Right lobe of liver (tissue), 6 donors: ENCODE measurements at places on chromosomes 5 and 9. TPM values are rescaled to one million over a fixed set of nuclear protein-coding genes. Genes with fewer than 3 reads are reported as not detected.
A peak's percentile ranks its signal among the peaks of the same experiment; 100 is the strongest.

Gene PCDHA1
- total RNA-seq, result not detected

Gene TEX48
- not detected for total RNA-seq

DNA sequence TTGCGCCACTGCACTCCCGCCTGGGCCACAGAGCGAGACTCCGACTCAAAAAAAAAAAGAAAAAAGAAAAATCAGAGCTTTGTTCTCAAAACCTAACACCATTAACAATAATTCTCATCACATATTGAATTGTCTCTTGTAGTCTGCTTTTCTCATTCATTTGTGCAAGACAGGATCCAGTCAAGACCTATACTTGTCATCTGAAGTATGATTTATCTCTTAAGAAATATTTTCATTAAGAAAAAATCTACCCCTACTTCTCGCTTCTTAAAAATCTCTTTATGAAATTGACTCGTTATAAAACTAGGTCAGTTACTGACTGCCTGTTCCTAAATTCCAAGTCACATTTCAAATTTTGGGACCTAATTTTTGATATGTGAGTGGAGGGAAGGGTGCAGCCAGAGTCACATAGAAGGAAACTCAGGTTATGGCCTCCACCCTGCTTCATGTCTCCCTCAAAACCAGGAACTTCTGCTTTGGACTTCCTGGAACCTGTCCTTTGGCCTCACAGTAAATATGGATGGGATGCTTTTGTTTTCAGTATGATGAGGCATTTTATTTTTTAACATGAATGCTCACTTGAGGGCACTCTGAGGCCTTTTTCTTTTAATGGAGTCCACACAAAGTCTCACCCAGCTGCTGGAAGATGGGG, 18.9 kb downstream of the ZNF169 start:
- DNase-seq, result no peak

DNA sequence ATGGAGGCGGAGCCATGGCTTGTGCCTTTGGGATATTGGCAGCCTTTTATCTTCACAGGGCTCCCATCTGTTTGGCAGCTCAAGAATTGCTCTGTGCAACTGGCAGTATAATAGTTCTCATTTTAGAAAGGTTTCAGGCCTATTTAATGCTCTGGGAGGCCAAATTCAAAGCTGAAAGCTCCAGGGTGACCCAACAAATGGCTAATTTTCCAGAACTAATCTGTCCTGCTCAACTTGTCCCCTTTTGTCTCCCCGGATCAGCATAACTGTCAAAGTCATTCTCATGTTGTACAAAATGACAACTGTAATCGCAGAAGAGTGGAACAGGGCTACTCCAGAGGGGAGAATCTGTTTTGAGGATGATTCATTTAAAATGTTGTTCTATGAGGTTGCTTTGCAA, 52.6 kb upstream of the CXCL14 start:
- no peak for DNase-seq

DNA sequence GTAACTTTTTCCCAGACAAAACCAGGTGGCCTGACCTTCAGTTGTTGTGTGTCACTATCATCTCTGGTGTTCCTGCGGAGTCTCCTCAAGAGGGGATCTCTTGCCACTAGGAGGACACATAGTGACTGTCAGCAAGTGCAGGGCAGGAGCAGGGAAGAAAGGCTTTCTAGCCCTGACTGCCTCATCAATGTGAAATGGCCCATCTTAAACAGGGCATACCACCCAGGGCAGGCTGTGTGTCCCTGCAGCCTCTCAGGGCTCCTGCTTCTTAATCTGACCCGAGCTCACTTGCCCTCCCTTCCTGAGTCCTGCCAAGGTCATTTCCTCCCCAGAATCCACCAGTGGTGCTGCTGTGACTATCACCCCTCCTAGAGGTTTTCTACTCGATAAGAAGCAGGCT, 57.4 kb upstream of the SIMC1 start:
- DNase-seq, result no peak

Gene PLPP7
- total RNA-seq, result 0.43 TPM

GRCh38 chr5:174282391-174282790, 236.9 kb downstream of the NSG2 start:
- no peak for DNase-seq

DNA sequence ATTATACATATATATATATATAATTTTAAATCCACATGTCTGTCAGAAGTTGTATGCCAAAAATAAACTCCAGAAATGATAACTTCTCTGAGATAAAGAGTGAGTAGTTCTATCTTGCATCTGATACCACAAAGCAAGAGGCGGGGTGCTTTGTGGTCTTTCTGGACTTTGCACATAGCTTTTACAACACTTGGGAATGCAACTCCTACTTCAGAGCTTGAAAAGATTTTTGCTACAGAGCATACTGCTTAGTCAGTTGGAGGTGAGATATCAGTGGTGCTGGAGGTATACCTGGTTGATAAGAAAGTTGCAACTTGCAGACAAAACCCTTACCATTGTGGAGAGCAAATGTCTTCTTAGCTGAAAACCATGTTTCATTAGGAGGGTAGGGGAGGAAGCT, 1384.5 kb upstream of the NUDT12 start:
- DNase-seq, result no peak

DNA sequence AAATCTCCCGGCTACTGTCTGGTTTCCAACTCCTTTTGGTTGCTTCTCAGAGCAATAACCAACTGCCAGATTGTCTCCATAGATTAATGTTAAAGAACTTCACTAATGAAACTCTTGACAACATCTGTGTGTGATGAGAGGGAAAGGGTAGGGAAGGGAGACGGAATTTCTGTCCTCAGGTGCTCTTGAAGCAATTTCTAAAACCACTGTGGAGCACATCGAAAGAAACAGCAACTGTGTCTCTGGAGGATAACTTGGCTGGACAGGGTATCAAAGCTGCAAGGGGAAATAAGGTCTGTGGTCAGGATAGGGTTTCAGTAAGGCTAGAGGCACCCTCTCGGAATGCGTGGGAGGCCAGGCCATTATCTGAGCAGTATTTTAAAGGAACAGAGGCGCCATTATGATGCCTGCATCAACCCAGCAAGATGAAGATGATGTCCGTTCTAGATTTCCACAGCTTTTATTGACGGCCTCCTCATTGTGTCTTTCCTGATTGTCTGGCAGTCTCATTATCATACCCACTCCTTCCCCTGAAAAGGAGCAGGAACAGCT, 76.6 kb downstream of the RORB start:
- no peak for DNase-seq

GRCh38 chr5:133261993-133262392, 210.2 kb downstream of the HSPA4 start:
- DNase-seq, result no peak

- DNase-seq, result no peak
Observed at GRCh38 chr5:68419637-68420452, 204.3 kb downstream of the PIK3R1 start.

- DNase-seq, result no peak
Observed at GRCh38 chr5:104237586-104237985, 675.0 kb upstream of the NUDT12 start.

GRCh38 chr9:129406278-129407225, 214.3 kb downstream of the C9orf50 start:
- no peak for DNase-seq

DNA sequence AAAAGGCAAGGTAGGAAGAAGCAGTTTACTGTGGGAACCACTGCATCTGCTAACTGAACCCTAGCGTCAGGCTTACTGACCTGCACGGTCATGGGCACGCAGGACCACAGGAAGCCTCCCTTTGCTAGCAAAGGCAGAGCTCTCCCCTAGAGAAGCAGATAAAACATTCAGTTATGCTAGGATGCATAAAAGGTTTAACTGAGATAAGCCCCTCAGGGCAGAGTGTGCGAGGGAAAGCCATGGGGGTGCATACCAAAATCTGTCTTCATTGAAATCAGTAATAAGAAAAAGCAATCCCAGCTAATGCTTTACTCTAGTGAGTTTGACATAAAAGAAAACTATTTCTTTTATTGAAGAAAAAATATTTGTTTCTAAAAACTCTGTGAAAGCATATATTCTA, 2403.7 kb upstream of the C9orf72 start:
- no peak for DNase-seq

- no peak for DNase-seq
Observed at GRCh38 chr9:137630679-137631078, 11.9 kb downstream of the EHMT1 start.

- peak; percentile 53 for DNase-seq
Observed at GRCh38 chr9:109843641-109844040, 63.6 kb downstream of the PALM2AKAP2 start.

DNA sequence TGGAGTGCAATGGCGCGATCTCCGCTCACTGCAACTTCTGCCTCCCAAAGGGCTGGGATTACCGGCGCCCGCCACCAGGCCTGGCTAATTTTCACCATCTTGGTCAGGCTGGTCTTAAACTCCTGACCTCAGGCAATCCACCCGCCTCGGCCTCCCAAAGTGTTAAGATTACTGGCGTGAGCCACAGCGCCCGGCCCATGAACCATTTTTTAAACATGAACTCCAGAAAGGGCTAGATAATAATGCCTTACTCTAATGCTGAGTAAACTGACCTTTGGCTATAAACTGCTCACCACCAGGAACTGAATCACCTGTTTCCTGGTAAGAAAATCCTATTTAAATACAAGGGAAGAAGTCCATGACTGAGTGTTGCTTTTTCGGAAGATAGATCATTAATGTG, 23.2 kb upstream of the DAB2 start:
- DNase-seq, result no peak

Gene INSL6
- not detected for total RNA-seq

GRCh38 chr5:154541553-154541952, 63.5 kb upstream of the HAND1 start:
- no peak for DNase-seq

DNA sequence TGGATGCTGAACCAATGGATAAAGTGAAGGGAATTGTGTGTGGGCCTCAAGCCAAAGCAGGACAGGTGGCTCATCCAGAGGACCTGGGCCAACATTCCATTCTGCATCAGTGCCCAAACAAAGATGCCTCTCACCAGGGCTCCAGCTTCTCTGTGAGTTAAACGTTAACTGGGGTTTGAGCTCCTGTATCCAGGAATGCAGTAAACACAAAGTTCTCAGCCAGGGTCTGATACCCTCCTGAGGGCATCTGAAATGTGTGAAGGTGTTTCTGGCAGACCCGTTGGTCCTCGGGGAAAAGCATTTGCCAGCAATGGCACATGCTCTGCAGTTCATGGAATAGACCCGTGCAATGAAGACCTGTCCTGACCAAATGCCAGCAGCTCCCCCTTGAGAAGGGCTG, 33.9 kb upstream of the AOPEP start:
- peak; percentile 61 for DNase-seq

GRCh38 chr5:17425385-17426070, 72.5 kb upstream of the TAF11L2 start:
- DNase-seq, result no peak

Gene TXNDC8
- not detected for total RNA-seq

Gene ZNF366
- 0.81 TPM for total RNA-seq

DNA sequence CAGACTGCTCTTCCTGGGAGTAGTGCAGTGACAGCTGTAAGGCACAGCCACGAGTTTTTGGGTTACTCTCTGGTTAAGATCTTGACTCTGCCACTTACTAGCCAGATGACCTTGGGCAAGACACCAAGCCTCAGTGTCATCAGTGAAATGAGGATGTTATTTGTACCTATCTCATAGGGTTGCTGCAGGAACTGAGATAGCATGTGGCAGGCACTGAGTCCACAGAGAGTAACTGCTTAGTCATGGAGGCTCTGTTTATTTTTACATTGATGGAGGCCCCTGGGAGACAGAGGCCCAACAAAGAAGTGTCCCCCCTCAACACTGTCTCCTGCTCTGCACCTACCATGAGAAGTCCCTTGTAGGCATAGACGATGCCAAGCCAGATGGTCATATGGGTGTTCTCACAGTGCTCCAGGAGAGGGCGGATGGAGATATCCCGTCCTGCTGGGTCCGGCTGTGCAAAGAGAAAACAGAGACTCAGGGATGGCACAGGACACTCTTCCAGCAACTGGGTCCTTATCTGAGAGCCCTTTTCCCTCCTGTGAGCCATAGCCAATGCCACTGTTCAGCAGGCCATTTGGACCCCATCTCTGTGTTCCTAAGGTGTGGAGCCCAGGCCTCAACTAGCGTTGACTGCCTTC, 55.4 kb upstream of the TBC1D2 start:
- no peak for DNase-seq

DNA sequence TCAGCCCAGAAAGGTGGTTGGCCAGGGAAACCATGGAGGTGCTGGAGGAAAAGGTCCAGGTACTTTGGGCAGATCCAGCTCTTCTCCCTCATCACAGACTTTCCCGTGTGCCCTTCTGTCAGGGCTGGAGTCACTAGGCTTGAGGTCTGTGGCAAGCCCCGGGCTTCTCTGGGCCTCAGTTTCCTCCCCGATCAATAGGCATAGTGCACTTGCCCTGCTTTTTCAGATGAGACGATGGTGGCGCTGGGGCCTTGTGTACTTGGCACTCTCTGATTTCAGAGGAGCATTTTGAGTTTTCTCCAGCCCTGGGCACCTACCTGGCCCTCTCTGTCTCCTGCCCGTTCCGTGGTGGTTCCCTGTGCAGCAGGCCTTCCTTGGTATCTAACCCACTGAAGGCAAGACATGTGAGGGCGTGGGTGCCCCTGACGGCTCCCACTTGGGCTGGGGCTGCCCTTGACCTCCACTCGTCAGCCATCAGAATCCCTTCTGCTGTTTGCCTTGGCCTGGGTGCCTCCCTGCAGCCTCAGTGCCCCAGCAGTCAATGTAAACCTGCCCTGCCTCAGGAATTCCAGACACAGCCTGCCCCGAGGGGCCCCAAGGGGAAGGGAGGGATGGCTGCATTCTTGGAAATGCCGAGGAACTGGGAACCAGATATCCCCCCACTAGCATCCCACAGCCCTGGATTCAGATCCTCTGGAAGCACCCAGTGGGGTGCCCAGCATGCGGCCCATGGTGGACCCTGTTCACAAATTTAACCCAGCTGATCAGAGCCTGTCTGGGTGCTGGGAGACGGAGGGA, 66.3 kb upstream of the COL5A1 start:
- no peak for DNase-seq

DNA sequence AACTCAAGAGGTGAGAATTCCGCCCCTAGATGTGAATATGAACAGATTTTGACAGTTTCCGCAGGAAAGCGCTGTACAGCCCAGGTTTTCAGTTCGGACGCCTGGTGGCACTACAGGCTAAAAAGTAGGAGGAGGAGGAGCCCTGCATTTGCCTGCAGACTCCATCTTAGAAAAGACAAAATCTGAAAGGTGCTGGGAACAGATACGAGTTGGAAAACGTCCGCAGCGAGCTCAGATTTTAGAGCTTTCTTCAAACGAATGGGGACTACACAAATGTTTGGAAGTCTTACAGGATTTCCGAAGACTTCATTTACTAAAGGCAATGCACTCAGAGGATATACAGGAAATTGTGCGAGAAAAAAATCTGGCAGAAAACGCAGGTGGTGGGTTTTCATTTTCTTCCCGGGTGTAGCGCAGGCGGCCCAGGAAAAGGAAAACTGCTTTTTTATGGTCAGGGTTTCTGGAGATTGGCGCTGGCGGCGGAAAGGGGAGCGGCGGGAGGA, 9.9 kb upstream of the PCDHB2 start:
- no peak for DNase-seq

DNA sequence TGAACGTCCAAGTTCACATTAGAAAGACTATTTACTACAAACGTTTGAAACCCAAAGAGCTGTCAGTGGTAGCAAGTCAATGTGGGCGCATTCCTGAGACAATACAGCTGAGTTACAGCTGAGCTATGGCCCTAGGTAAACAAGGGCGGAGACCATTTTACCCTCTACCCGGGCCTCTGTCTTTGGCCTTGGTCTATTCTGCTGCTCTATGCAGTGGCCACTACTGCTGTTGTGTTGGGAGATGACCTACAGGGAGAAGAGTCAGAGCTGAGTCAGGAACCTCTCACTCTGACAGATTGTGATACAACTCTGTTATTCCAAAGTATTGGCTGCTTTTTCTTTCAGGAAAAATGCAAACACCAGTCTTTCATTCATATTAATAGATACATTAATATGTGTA, 700.6 kb downstream of the SEMA5A start:
- DNase-seq, result no peak
